MM.1S (cell line): ENCODE measurements at places on chromosomes 1 and 21.

DNA sequence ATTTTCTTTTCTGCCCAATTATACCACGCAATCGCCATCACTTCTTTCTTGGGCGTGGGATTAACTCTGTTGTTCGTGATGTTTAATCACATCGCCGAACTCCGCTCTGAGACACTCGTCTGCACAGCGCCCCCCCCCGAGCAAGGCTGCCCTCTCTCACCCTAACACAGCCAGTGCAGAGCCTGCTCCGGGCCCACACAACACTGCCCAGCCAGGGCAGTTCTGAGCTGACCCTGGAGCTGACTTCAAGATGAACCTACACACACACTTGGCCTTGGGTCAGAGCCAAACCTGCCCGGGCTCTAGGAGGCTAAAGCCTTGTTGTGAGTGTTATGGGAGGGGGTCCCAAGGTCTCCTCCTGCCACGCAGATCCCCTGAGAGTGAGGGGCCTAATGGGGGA, 64.6 kb upstream of the LRP8 start:
- DNase-seq: no peak

GRCh38 chr1:36831186-36831810, 203.0 kb downstream of the GRIK3 start:
- no peak for DNase-seq

DNA sequence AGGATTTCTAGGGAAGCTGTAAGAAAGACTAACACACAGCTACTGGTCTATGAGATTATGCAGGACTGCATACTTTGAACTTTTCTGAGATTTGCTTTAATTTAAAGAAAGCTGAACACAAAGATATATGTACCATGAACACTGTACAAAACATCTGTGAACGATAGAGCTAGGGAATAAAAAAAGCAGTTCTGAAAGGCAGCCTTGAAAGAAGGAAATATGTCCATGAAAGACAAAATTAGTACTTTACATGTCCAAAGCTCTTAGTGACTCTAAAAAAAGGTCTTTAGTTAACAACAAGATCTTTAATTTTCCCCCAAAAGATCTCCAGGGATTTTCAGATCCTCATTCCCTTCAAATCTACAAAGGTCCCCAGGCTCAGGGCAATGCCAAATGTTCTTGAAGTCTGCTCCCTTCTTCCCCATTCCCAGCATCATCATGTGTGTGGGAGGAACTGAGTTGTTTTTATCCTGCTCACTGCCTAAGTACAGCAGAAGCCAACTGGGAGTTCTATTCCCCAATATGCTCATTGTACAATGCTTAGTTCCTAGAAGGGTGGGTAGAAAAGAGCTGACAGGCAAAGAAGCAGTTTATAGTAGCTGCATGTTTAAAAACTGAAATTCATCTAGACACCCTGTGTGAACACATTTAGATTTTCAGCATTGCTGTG, 60.1 kb upstream of the PTCH2 start:
- DNase-seq: no peak

GRCh38 chr1:109192433-109192832, 21.3 kb upstream of the SARS1 start:
- DNase-seq: no peak

DNA sequence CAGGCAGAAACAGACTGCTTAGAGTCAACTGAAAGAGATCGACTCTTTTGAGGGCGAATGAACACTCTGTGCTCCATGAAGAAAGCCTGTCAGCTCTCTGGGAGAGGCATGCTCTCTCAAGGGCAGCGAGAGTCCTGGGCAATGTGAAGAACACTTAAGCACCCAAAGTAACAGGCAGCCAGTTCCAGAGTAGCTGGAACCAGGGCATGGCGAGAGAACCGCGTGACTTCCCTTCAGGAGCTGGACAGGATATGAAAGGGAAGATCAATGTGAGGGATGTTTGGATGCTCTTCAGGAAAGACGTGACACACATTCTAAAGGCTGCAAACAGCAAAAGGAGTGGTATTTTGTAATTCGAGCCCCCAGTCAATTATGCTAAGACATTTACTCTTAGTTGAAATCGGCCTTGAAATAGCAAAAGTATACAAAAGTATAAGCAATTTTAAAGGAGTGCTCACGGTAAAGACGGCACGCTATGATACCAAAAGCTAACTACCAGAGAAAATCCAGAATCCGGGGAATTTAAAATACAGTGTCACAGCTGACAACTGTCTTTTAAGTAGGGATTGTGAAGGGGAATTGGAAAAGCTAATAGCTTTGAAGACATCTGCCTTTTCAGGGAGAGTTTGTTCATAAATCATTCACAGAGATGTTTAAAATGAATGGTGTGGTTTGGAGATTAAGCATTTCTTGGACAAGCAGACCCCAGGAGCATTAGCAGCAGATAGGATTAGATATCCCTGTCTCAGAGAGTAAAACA, 20.8 kb downstream of the ADAMTS5 start:
- DNase-seq: no peak

- DNase-seq: no peak
These were observed 184.7 kb downstream of the VPS13D start for GRCh38 chr1:12414444-12415018.

GRCh38 chr1:90476994-90477393, 240.1 kb downstream of the BARHL2 start:
- DNase-seq: no peak

- no peak for DNase-seq
These were observed 1.3 kb downstream of the CNN3 start for GRCh38 chr1:94925561-94926125.

DNA sequence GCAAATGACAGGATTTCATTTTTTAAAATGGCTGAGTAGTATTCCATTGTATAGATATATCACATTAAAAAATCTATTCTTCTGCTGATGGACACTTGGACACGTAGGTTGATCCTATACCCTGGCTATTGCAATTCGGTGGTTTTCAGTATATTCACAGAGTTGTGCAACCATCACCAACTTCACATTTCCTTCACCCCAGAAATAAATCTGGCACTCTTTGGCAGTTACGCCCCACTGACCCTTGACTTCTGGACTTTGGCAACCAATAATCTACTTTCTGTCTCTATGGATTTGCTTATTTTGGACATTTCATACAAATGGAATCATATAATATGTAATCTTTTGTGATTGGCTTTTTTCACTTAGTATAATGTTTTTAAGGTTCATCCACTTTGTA, 35.9 kb downstream of the MAP3K7CL start:
- no peak for DNase-seq

GRCh38 chr1:89608319-89608983, 24.5 kb upstream of the LRRC8C start:
- no peak for DNase-seq

DNA sequence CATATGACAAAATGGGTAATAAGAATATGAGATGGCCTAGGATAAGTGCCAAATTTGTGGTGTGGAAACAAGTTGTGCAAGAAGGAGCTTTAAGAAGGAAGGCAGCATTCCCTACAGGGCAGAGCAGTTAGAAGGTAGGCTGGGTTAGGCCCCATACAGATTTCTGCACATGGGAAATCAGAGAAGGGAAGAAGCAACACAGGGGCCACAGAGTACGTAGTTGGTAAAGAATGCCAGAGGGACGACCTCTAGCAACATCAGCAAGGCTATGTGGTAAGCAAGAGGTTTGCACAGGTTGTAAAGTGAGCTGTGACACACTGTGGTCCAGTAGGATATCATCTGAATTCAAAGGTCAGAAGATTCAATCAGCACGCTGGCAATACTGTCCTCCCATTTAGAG, 765.6 kb upstream of the B3GALT2 start:
- no peak for DNase-seq

GRCh38 chr1:22462928-22463327, 11.3 kb downstream of the ZBTB40 start:
- no peak for DNase-seq

DNA sequence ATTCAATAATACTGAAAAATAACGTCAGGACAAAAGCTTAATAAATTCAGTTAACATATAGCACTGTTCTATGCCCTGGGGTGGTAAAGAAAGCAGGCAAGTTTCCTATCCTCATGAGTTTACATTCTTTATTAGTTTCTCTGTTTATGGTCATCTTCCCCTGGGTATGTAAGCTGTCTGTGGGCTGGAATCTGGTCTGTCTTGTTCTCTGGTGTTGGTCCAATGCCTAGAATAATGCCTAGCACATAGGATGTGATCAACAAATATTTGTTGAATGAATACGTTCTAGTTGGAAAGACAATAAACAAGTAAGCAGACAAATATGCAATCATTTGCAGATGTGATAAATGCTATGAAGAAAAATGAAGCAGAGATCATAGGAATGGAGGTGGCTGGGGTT, 7.2 kb upstream of the IGSF3 start:
- no peak for DNase-seq

GRCh38 chr21:33667636-33668035, 25.3 kb downstream of the ITSN1 start:
- DNase-seq: no peak

DNA sequence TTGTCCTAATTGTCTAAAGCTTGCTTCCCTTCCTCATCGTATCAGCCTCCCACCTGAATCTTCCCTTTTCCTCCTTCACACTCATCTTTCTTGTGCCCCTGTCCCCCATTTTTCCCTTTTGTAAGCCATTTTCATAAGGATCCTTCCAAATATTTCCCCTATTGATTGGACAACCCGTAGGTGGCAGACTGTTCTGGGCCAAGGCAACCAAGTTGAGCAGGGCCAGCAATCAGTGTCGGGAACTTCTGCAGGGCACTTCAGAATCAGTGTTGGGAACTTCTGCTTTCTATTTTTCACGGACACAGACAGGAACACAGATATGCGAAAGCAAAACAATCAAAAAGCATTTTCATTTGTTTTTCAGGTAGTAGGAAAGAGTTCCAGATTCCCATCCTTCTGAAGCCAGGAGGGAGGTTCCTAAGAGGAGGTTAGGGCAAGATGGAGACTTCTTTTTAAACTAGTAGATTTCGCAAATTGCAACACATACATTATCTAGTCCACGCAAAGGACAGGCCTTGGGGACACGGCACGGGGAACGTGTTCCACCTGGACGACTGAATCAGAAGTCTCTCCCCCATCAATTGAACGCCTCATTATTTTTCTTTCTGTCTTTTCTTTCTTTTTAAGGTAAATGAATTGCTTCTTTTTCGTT, 691 bp upstream of the MPZL1 start:
- DNase-seq: peak; percentile 68

DNA sequence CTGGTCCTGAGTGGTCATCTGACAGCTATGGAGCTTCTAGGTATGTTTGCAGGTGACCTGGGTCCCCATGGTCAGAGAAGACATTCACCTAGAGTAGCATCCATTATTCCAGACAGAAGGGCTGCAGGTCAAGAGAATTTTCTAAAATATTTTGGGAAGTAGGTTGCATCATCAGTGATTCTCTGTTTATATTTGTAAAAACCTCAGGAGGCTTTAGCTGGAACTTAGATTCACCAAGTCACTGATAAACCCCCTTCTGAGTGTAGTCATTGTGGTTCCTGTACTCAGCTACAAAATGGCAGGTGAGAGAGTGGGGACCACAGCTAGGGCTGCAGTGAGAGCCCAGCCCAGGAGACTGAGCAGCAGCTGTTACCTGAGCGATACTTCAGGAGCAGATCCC, 78.6 kb downstream of the ABCA4 start:
- no peak for DNase-seq

DNA sequence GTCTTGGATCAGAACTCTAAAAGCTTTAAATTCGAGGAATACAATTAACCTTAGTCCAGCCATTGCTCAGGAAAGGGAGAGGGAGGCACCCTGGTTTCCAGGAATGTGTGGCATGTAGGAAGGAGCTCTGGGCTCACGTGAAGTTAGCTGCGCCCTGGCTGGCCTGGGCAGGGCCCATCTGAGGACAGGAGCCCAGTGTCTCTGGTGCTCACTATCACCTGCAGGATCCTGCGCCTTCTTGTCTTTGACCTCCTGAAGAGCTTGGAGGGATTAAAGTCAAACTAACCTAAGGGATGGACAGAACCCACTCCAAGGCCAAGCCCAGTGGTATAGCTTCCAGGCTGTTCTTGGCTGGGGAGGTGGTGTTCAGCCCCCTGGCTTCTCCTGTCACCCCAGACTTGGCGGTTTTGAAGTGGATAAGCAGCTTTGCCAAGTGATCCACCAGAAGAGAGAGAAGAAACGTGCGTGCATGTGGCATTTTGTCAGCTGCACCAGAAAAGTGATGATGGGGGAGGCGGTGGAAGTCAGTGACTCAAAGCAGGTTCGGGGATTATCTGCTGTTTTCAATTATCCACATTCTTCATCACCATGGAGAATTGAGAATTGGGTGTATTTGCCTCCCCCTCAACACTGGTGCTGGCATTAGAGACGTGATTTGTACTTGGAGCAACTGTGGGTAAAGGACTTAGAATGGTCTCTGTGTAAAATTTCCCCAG, 11.9 kb upstream of the KCNN3 start:
- no peak for DNase-seq

DNA sequence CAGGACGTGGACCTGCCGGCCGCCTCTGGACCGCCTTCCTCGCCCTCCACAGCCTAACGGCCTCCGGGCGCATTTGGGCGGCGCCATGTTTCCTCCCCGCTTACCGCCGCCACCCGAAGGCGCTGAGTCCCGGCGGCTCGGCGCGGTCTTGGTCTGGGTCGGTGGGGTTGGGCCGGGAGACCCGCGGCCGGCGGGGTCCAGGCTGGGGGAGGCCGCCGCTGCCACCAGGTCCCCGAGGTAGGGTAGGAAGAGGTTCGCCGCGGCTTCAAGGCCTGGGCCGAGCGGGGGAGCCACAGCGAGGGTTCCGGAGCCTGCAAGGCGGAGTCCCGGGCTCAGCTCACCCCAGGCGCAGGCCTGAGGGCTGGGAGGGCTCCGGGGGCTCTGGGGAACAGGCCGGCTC, 5.5 kb downstream of the OR2C3 start:
- DNase-seq: no peak

DNA sequence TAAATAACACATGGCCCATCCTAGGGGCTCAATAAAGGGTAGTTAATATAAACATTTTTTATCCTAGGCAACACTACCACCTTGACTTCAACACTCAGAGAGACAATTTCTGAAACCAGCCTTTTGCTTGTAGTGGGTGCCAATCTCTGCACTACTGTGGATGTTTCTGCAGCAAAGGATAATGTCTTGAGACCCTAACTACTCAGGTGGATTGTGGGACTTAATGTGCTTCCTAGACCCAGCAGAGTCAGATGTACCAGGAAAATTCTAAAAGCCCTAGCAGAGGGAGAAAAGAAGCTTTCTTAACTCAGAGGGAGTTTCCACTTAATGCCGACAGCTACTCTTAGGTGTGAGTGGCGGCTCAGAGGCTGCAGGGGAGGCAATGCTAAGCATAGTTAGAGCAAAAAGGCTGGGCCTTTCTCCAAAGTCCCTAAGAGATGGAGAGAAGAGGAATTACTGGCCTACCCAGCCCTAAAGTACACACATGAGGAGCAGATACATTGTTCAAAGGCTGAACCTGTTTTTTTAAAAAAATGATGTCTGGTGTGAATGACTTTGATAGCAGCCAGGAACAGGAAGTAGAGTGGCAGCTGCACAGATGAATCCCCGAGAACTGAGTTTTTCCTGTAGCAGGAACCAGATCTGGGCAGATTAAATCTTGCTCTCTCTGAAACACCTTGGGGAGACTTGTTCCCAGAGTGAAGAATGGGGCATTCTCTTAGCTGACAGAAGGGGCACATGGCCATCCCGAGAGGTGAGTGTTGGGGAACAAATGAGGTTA, 33.5 kb upstream of the ABCD3 start:
- DNase-seq: no peak

GRCh38 chr1:55484173-55484572, 269.0 kb upstream of the USP24 start:
- DNase-seq: no peak
